ENCODE measurements at places on chromosomes 11 and 22.

DNA sequence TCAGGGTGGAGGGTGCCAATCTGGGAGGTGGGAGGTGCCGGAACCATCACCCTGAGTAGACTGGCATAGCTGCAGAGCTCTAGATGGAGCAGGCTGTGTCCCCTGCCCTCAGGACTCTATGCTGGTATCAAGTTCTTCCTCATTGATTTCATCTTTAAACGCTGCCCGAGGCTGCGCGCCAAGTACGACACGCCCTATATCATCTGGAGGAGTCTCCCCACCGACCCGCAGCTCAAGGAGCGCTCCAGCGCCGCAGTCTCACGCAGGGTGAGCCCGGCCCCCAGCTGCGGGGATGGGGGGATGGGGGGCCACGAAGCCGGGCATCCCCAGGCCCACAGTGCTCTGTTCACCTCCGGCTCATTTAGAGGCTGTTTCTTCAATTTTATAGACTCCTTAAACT is 52.5 kb downstream of the GRAMD4 start:
- DNase-seq = no peak

GRCh38 chr11:59222464-59223060 is 9.8 kb upstream of the MPEG1 start:
- DNase-seq = no peak

GRCh38 chr11:72070491-72070890 is 9.9 kb downstream of the NUMA1 start:
- no peak for DNase-seq

- DNase-seq = no peak
Observed at GRCh38 chr11:64036087-64037026, 626 bp downstream of the FLRT1 start.

GRCh38 chr11:66706989-66707388 is 22.0 kb downstream of the SPTBN2 start:
- DNase-seq = no peak

All from activated effector memory CD4-positive, alpha-beta T cell treated with Interleukin-2 at 50 U/mL for 16 hours (primary cell).